NCI-H526 treated with DMSO at 0.1 percent for 48 hours (cell line): ENCODE measurements at places on chromosomes 2 and 18.

DNA sequence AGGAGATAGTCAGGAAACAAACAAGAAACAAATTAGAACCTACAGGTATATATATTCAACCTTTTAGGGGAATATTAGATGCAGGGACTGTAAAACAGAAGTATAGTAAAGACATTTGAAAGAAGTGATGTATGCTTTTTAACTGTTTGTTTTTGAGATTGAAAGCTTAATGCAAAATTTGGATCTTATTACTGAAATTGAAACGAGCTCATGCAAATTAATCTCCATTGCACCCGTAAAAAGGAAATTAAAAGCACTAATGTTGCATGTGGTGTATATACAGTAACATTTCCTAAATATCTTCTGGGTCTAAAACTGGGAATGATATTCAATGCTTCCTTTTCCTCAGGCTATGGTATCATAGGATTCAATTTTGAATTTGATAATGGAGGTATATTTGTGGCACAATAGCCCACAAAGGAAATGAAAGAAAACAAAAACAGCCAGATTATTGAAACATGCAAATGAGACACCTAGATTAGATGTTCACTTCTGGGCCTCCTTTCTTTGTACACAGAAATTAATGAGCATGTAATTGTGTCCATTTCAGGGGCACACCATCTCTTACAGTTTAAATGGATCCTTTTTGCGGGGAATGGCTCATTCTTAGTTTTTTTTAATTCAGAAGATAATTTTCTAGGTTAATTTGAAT lies 1.6 kb upstream of the ELOA2 start:
- no peak for DNase-seq

- DNase-seq, result no peak
These were observed 7.7 kb downstream of the MEIS1 start for GRCh38 chr2:66442516-66443185.

- no peak for DNase-seq
These were observed 17.7 kb downstream of the PHOSPHO2 start for GRCh38 chr2:169711751-169712509.

GRCh38 chr18:78788161-78788560 lies 191.5 kb upstream of the SALL3 start:
- DNase-seq, result no peak

DNA sequence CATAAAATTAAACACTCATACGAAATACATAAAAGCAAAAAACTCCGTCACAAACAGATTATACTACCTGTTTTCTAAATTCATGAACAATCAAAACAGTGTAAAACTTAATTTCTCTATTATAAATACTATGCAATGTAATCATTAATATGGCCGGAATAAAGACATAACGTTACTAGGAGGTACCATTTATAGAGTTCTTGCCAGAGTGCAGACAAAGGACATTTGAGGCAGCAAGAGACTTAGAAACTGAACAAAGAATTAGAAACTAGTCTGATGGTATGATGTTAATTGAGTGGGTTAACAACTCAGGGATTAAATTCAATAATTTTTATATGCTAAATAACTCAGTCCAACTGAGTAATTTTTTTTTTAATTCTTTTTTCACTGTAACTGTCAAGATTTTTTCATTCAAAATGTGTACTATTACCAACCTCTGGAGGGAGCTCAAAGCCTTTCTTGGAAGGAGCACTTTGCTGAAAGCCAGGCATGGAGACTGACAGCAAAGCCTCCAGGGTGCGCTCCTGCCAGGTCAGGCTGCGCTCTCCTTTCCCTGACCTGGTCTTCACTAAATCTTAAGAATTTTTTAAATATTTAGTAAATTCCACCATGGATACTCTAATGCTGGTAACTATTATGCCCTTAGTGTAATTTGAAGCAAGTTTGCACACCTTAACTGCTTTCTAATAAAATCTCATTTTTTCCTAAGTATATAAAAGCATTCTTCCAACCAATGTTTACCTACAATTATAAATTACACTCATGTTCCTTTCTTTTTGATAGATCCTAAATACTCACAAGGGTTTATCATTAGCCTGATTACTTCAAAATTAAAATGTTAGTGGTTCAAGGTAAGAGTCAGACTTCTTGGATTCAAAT lies 34.1 kb downstream of the WDR35 start:
- DNase-seq, result peak; percentile 42

- no peak for DNase-seq
These were observed 29.4 kb upstream of the TMEM178A start for GRCh38 chr2:39636306-39636705.

GRCh38 chr2:224982226-224982625 lies 60.0 kb downstream of the DOCK10 start:
- no peak for DNase-seq

DNA sequence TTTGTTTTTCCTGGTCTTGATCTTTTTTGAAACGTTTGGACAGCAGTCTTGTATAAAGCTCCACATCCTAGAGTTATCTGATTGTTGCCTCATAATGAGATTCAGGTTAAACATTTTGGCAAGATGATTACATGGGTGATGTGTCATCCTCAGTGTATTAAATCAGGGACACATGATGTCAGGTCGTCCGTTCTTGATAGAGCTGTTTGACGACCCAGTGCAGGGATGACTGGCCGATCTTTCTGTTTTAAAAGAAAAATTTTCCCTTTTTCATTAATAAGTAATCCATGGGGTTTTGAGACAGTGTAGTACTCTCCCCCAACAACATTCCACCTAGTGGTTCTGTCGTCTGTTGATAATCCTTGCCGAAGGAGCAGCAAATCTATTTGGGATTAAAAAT lies 44.5 kb upstream of the SERPINB2 start:
- DNase-seq, result no peak

GRCh38 chr2:209074711-209075110 lies 349.1 kb upstream of the MAP2 start:
- no peak for DNase-seq

DNA sequence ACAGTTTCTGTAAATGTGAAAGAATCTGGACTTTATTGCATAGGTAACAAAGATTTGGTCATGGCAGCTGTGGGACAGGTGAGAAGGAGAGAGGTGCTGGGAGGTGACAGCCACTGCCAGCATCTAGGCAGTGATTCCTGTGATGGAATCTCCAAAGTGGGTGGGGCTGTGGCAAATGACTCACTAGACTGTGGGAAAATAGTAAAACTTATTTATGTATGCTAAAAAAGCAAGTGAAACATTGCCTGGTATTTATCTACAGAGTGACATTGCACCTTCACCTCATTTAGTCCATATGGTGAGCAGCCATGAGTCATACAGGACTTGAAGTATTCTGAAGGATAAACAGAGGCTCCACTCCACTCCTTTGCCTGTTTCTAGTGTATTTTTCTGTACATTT lies 145.3 kb upstream of the MEX3C start:
- DNase-seq, result no peak

GRCh38 chr18:3262234-3263131 lies 550 bp downstream of the MYL12B start:
- DNase-seq, result no peak

GRCh38 chr2:168722592-168722991 lies 79.8 kb upstream of the NOSTRIN start:
- DNase-seq, result no peak

DNA sequence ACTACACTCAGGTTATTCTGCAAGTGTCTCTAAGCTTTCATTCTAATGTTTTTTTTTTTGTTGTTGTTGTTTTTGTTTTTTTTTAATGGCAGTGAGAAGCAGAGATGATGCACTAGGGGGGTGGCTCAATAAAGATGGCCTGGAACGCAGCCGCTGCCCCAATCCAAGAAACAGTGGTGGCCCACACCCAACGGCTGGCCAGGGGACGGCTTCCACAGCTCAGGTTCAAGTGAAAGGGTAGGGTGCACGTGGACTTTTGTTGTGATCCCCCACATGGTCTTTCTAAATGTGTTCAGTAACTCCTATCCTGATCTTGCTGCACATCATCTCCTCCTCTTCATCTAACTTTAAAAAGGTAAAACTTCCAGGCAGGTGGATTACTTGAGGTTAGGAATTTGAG lies 190.1 kb downstream of the NDUFA10 start:
- no peak for DNase-seq

DNA sequence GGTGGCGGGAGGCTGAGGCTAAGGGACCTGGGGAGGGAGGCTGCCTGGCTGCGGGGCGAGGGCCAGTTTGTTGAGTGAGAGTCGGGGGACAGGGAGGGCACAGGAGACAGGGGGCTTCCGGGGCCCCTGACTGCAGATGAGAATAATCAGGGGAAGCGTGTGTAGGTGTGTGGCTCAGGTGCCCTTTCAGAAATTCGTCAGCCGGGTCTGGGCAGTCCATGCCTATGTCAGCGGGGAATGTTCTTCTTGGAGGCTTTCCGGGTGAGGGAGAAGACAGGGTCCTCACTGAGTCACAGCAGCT lies 52.3 kb upstream of the OTOF start:
- no peak for DNase-seq

DNA sequence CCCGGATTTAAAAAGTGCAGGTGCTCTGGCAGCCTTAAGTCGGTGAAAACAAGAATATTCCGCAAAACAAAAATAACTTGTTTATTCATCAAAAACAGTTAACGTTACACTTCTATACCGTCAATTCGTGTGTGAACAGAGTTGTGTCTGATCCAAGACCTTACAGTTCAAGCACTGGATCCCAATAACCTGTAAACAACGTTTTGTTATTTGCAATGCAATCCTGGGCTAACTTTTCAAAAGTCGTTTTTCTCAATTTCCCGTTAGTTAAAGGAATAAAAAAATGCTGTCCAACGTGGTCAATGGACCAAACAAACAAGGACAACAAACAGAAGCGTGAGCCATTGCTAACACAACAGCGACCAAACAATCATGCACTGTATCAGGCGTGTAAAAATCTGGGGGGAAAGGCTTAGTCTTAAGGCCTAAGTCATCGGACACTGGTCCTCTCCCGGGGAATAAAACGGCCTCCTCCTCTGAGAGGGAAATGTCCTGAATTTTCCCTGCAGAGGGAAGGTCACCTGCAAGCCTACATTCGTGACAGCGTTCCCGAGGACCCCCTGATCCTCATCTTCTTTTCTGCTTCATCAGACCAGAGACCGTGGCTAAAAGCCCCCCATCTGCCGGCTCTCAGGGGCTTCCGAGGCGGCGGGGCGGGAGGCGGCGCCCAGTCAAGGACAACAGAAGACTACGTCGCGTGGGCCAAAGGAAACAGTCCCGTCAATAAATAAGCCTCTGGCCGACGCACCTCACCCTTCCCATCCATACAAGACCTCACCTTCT lies 490 bp downstream of the NDUFS1 start:
- DNase-seq, result no peak

DNA sequence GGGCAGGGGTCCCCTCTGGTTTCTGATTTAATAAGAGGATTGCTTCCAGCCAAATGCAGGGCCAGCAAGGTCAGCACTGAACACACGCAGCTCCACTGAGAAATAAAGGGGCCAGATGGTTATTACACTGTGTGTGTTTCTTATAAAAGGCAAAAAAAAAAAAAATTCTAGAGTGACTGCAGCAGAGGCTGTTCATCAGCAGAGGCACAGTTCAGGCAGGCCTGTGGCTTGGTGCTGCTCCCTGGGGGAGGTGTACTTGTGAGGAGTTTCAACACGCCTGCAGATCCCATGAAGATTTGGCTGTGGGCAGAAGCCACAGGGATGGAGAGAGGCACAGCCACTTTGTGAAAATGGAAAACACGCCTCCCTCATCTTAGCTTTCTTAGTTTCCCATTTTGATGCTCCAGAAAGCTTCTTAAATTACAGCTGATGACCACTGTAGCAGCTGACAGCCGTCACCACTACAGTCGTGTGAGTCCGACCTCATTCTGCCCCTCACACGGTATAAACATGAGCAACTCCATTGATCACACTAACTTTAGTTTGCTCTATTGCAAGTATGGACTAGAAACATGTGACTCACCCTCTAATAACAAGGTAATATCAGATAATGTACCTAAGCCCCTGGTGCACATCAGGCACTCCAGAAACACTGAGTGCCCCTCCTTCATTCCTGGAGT lies 726.5 kb upstream of the RAB6C start:
- DNase-seq, result no peak

- no peak for DNase-seq
These were observed 24.7 kb downstream of the RND3 start for GRCh38 chr2:150462770-150463169.
